ENCODE measurements at places on chromosomes 7 and 10.
A peak's percentile ranks its signal among the peaks of the same experiment; 100 is the strongest.

- H3K36me3 ChIP-seq = peaks cover 6% of the 10 kb centered on the region
- no peak overlapping the region for H3K4me3 ChIP-seq
- no peaks in the 10 kb centered on the region for H3K27me3 ChIP-seq
- peaks cover 11% of the 10 kb centered on the region for H3K4me1 ChIP-seq
- peak overlapping the region; percentile 67 for H3K27ac ChIP-seq
Observed at GRCh38 chr10:69408318-69409175, 8.2 kb downstream of the TACR2 start.

DNA sequence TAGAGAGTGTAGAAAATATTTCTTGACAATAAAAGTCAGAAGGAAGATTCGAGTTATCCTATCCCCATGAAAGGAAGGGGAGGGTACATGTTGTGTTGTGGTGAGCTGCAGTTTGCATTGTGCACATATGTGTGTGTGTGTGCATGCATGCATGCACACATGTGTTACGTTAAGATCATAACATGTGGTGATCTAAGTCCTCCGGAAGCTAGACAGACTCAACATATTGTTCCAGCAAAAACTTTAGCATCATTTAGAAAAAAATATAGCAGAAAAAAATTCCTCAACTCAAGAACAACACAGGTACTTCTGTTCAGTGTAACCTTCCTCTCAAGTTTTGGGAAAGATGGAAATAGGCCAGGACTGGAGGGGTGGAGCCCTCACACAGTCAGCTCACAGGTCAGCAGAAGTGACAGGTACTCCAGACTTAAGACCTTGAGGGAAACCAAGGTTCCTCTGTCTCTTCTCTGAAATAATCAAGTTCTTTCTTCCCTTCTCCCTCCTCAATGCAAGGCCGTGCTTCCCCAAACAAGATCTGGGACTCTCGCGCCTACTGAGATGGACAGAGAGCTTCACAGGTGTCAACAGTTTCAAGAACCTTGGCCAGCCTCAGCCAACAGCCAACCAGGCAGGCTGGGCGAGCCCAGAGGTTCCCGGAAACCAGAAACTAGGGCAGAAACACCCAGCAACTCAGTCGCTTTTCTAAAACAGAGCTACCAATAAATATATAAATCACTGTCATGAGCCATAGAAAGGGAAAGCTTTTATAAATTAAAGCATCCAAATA is 205.2 kb downstream of the FAM107B start:
- H3K27me3 ChIP-seq = no peaks in the 10 kb centered on the region
- peaks cover 93% of the 10 kb centered on the region for H3K4me1 ChIP-seq
- H3K27ac ChIP-seq = peak overlapping the region; percentile 93

DNA sequence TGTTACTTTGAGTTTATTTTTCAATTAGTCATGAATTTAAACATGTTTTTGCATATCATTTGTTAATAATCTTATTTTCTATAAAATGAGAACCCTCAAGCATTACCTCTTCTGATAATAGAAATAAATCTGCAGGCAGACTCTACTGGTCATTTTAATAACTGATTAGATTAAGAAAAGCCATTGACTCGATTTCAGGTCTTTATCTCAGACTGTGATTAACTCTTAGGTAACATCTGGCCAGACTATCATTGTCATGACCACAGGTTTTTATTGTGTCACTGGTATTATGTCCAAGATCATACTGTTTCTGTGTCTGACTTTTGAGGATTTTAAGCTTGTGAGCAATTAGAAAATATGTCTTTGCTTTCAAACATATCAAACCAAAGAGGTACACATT is 83.6 kb upstream of the SLC13A1 start:
- H3K4me3 ChIP-seq = no peak overlapping the region
- no peak for DNase-seq
- no peaks in the 10 kb centered on the region for H3K4me1 ChIP-seq
- no peak overlapping the region for H3K27ac ChIP-seq
- no peaks in the 10 kb centered on the region for H3K36me3 ChIP-seq

DNA sequence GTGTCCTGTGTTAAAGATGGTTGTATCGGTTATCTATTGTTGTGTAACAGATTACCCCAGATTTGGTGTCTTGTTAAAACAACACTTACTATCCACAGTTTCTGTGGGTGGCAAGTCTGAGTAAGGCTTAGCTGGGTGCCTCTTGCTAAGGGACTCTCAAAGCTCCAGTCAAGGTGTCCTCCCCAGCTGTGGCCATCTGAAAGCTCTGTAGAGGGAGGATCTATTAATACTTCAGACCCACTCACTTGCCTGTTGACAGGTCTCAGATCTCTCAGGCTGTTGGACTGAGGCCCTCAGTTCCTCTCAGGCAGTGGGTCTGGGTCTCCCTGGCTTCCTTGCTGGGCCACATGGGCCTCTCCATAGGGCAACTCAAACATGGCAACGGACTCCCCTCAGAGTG is 19.6 kb downstream of the ARID5B start:
- H3K4me1 ChIP-seq = peaks cover 63% of the 10 kb centered on the region
- no peak overlapping the region for H3K4me3 ChIP-seq
- no peak overlapping the region for H3K27ac ChIP-seq
- DNase-seq = no peak
- H3K27me3 ChIP-seq = no peaks in the 10 kb centered on the region

DNA sequence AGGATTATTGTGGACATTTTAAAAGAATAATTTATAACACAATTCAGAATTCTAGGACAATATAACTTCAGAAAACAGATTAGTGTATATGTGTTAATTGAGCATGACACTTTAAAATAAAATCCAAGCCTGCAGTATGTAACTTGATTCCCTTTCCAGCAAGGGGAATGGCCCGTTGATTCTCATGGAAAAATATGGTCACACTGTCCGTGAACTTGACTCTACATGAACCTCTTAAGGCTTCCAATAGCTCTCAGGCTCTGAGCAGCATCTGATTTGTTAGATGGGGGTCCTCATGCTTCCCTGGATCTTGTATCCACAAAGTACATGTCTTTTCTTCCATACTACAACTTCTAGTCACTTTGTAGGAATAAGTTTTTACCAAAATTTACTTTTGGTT is 85.5 kb upstream of the AKR1E2 start:
- H3K27ac ChIP-seq = no peak overlapping the region
- peaks cover 35% of the 10 kb centered on the region for H3K27me3 ChIP-seq
- H3K36me3 ChIP-seq = no peaks in the 10 kb centered on the region
- DNase-seq = no peak
- H3K4me1 ChIP-seq = no peaks in the 10 kb centered on the region

DNA sequence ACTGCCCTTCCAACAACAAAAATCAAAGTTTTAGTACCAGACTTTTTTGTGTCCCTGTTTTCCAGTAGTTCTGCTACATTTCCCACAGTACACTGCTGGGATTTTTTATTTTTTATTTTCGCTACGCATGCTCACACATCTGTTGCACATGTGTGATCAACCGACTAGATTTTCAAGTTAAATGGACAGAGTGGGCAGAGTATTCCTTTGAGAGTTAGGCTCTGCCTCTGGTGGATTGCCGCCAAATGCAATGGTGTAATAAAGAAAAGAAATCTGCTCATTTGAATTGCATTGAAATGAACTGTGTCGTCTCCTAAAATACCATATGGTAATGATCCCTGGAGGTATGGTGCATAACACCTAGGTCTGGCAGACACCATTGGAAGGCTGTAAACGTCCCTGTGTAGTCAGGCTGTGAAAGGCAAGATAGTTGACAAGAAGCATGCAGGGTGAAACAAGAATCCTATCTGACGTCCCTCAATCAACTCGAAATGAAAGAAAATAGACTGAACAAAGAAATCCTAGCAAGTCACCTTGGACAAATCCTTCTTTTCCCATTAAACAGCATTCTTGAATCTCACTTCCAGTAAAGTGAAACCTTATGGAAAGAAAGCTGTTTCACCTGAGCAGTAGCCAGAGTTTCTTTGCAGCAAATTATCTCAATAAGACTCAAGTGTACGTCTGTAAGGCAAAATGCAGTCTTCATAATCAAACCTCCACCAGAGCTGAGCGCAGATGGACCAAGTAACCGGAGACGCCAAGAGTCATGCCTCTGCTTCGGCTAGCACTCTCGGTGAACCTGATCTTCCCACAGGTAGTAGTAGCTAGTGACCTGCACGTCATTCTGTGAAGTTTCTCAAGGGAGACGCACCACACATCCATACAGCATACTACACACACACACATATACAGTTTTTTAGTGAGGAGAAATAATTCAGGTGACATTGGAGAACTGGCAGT is 357.3 kb downstream of the CRPPA start:
- no peaks in the 10 kb centered on the region for H3K4me1 ChIP-seq
- no peaks in the 10 kb centered on the region for H3K36me3 ChIP-seq
- H3K27ac ChIP-seq = no peak overlapping the region

- DNase-seq = no peak
- H3K4me1 ChIP-seq = no peaks in the 10 kb centered on the region
- H3K27me3 ChIP-seq = no peaks in the 10 kb centered on the region
- no peak overlapping the region for H3K27ac ChIP-seq
- peaks cover 52% of the 10 kb centered on the region for H3K36me3 ChIP-seq
- no peak overlapping the region for H3K4me3 ChIP-seq
Observed at GRCh38 chr10:5927306-5927705, 37.3 kb downstream of the FBH1 start.

DNA sequence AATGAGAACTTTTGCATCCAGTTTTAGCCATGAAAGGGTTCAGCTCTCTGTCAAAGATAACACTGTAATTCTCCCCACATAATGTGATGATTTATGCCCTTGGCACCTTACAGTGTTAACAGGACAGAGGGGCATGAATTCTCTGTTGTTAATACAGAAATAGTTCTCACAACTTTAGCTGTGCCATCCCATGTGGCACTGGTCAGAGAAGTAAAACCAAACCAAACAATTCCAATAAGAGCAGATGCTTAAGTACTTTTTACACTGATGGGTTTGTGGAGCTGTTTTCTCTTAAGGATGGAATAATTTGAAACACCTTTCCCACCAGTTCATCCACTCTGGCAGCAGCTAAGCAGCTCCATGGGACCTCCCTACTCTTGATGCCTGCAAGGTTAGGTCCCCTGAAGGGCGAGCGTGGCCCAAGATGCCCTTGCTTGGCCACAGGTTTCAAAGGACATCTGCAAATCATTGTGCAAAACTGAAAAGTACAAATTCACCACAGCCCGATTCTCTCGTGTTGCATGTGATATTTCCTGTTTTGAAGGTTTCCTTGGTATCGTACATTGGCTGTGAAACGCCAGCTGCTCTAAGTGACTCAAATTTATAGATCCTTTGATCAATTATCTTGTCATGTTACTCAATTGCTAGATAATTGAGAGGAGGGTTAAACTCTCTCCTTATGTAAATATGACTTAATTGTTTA is 82.5 kb upstream of the CREB5 start:
- H3K4me3 ChIP-seq = peak overlapping the region; percentile 4
- peak; percentile 26 for DNase-seq
- peaks cover 6% of the 10 kb centered on the region for H3K27me3 ChIP-seq
- no peak overlapping the region for H3K27ac ChIP-seq

DNA sequence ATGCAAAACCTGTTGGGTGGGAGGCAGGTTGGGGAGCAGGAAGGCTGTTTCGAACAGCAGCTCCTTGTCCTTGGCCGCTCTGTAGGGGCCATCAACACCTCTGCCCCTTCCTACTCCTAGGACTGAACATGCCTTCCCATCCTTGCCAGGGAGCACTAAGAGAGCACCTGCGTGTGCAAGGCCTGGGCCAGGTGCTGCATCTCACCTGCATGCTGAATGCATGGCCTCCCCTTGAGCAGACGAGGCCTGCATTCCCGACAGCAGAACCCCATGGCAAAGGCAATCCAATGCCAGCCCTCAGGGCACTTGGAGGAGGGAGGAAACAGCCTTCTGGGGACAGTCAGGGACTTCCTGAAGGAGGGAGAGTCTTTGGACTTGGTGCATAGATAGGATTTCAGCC is 11.0 kb downstream of the VSIR start:
- no peak overlapping the region for H3K4me3 ChIP-seq
- no peak for DNase-seq
- peaks cover 86% of the 10 kb centered on the region for H3K4me1 ChIP-seq
- H3K27ac ChIP-seq = peak overlapping the region; percentile 56

DNA sequence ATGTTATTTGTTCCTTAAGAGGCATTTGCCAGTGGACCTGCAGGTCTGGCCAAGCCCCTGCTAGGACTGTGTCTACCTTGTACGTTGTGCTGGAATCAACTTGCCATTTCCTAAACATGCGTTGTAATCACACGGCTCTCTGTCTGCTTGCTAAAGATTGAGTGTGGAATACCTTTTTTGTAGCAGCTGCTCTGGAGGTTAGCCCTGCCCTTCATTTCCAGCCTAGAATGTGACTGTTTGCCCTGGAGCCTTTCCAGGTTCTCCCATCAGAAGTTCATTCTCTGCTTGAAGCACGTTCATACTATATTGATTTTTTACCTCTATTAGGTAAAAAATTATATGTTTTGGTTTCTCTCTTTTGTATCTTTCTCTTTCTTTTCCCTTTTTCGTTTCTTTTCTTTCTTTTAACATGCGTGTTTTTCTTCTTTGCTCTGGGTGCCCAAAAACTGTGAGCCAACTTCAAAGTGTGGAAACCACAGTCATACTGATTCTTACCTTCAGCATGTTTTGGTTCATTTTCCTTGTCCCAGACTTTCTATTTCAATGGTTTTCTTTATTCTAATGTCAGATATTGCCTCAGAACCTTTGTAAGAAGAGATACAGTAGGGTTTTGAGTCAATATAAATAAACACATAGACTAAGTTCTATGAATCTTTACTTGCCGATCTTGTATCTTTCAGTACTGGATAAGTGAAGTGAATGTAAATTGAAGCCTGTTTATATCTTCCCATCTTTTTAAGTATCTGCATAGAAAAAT is 111.9 kb upstream of the RPA3 start:
- H3K4me1 ChIP-seq = peaks cover 12% of the 10 kb centered on the region
- no peak overlapping the region for H3K4me3 ChIP-seq
- H3K27me3 ChIP-seq = no peaks in the 10 kb centered on the region

GRCh38 chr7:104328296-104328969 is at the start of gene LHFPL3:
TSS of gene LHFPL3 (plus strand) at chr7:104328603.
- peaks cover 9% of the 10 kb centered on the region for H3K4me1 ChIP-seq
- peak within 1 kb of the TSS; percentile 17 for H3K4me3 ChIP-seq
- H3K36me3 ChIP-seq = no peaks in the 10 kb centered on the region
- H3K27me3 ChIP-seq = peaks cover 49% of the 10 kb centered on the region

DNA sequence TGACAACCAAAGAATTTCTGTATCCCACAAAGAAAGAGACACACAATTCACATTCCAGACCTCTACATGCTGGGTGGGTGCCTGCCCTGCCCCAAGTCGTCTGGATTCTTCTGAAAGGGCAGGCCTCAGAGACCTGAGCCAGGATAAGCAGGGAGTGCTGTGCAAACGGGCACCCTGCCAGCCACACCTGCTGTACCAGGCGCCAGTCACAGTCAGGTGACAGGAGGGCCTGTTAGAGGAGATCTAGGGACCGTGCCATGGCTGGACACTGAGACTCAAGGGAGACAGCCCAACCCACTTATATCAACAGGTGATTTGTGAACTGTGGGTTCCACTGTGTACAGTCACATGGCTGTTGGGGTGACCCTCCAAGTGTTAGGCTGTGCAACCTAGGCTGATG is 103.1 kb upstream of the AFAP1L2 start:
- peak overlapping the region; percentile 84 for H3K27ac ChIP-seq
- H3K36me3 ChIP-seq = peaks cover 36% of the 10 kb centered on the region
- no peaks in the 10 kb centered on the region for H3K27me3 ChIP-seq
- H3K4me3 ChIP-seq = no peak overlapping the region

- H3K27ac ChIP-seq = no peak overlapping the region
- no peak overlapping the region for H3K4me3 ChIP-seq
- no peaks in the 10 kb centered on the region for H3K27me3 ChIP-seq
- H3K36me3 ChIP-seq = no peaks in the 10 kb centered on the region
- H3K4me1 ChIP-seq = peaks cover 3% of the 10 kb centered on the region
Observed at GRCh38 chr10:99849536-99849935, 67.1 kb downstream of the ABCC2 start.

GRCh38 chr10:30036341-30036740 is 23.0 kb downstream of the JCAD start:
- H3K27ac ChIP-seq = no peak overlapping the region
- no peak for DNase-seq
- peaks cover 4% of the 10 kb centered on the region for H3K4me1 ChIP-seq
- H3K4me3 ChIP-seq = no peak overlapping the region
- peaks cover 66% of the 10 kb centered on the region for H3K27me3 ChIP-seq
- H3K36me3 ChIP-seq = no peaks in the 10 kb centered on the region
